ENCODE measurements at places on chromosomes 16 and 17.

GRCh38 chr17:41690497-41690896, 1.8 kb downstream of the EIF1 start:
- no peak for DNase-seq

DNA sequence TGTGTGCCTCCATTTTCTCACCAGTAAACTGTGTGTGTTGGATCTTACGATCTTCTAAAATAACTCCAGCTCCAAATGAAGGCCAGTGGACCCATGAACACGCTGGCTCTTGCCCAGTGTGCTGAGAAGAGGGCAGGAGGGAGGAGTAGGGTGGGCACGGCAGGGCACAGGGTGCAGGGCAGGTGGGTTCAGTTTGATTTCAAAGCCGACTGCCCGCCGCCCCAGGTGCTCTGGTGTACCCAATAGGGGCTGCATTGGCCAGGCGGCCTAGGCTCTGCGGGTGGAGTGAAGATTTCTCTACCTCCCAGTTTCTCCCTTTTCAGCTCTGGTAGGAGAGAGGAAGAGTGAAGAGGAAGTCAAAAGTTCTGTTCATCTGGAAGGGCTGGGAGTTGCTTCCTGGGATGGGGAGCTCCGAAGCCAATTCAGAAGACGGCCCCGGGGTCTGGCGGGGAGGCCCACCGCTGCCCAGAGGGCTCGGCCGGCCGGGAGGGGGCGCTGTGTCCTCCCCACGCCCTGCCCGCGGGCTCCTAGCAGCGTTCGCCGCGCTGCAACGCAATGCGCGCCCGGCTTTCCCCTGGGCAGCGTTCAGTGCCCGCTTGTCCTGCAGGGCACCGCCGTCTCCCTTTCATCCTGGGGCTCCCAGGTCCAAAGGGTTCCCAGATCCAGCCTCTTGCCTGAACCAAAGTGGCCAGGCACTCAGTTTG, 1.1 kb upstream of the CRHR1 start:
- peak; percentile 57 for DNase-seq

DNA sequence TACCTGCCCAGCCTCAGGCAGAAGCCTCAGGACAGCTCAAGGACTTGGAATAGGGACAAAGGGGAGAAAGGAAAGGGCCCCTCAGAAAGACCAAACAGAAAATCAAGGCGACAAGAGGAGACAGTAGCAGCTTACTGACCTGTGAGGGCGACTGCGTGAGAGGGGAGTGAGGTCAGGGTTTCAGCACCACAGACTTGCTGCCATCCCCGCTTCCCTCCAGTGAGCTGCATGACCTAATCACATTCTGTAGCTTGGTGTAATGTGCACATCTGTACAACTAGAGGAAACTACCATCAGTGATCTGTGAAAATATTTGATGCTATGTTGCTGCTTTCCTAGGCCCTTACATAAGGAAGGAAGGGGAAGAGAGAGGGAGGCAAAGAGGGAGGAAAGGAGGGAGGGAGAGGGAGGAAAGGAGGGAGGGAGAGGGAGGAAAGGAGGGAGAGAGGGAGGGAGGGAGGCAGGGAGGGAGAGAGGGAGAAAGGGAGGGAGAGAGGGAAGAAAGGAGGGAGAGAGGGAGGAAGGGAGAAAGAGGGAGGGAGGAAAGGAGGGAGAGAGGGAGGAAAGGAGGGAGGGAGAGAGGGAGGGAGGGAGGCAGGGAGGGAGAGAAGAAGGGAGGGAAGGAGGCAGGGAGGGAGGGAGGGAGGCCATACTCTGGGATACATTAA, 404.9 kb upstream of the CDH5 start:
- DNase-seq = no peak

DNA sequence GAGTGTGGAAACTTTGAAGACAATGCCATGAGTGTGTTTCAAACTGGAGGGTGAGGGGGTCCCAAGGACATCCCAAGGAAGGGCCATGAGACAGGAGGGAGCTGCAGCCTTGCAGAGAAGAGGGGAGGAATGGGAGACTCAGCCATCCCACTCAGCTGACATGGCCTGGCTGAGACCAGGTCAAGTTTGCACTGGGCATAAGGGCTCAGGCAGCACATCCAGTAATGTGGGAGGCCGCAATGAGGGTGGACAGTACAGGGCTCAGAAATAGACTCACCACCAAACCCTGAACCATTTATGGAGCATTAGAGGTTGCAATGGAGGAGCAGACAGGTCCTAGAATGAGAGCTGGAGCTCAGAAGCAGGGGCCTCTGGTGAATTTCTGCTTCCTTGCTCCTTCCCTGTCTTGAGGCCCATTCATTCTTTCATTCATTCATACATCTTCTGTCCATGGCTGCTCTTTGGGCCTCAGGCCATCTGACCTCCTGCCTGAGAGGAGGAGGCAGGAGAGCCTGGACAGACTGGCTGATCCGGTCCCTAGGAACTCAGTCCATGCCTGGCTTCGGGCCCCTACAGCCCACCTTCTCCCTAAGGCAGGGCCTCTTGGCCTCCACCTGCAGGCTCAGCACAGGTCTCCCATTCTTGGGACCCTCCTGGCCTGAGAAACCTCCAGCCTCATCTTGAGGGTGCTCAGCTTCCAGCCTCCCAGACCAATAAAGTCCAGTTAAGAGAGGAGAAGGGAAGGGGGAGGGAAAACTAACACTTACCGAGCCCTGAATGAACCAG, 70.5 kb upstream of the CDH5 start:
- DNase-seq = no peak

DNA sequence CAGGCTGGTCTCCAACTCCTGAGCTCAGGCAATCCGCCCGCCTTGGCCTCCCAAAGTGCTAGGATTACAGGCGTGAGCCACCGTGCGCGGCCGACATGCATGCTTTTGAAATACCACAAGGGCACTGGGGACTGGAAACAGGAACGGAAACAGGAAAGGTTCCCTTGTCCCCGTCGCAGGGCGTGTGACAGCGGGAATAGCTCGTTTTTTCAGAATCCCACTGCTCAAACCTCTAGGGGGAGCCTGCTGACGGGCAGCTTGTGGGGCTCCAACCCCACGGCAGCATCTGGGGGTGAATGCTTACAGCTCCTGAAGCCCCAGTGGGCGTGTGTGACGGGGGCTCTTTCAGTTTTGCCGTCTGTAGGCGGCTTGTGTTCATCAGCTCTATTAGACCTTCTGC, 18.8 kb upstream of the ASGR2 start:
- DNase-seq = peak; percentile 45

DNA sequence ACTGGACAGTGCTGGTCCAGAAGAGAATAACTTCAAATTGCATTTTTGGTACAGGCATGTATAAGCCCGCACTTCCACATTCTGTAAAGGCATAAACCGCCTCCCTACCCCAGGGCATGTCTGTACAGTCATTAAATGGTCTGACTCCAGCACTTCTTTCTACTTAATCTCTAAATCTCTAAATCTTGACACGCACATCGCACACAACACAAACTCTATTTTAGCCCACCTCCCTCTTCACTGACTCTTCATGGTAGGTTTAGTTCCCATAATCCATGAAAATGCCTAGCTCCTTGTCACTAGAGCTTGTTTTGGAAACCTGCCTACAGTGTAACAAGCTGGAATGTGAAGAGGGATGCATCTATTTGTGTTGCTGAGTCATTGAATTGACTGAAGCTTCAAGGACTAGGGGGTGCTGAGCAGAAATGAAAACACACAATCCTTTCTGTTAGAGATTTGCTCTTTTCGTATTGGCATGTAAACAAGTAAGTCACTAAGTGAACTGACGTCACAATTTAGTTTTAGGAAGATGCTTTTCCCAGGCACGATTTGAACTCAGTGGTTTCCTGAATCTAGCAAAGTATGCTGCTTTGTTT, 1.6 kb upstream of the DUSP14 start:
- DNase-seq = no peak

DNA sequence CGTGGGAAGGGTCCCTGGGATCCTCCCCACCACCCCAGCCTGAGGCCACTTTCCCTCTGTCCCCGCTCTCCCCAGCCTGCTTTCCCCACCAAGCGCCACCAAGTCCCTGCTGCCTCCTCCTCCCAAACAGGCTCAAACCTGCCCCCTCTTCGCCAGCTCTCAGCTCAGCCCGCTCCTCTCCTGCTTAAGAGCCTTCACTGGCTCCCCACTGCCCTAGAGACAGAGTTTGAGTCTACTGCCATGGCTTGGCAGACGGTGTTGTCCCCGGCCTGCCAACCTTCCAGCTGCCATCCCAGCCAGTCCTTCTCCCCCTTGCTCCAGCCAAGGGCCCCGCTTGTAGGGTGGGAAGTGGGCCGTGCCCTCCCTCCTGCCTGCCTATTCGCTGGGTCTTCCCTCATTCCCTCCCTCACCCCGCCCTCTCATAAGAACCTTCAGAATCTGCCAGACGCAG, 11.1 kb downstream of the IL4R start:
- no peak for DNase-seq

GRCh38 chr16:12535535-12536411, 267.9 kb downstream of the CPPED1 start:
- DNase-seq = peak; percentile 32

- DNase-seq = no peak
These were observed 4.7 kb downstream of the CIBAR2 start for GRCh38 chr16:85107532-85107931.

- no peak for DNase-seq
These were observed 29.3 kb downstream of the GLP2R start for GRCh38 chr17:9855036-9855435.

DNA sequence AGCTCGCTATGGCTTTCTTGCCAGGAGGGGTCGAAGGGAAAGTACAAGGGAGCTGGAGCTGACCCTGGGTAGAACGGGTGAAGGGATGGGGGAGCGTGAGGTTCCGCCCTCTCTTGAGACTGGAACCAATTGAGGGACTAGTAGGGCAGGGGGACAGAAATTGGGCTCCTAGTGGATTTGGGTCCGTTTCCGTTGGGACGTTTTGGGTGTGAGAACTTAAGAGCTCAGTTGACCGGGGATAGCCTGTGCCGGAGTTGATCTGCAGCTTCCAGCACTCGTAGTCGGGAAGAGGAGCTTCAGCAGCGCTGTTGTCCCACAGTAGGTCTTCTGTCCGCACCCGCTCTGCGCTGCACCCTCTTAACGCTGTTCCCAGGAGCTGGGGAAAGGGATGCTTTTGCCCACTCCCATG, 481 bp downstream of the CNTROB start:
- DNase-seq = no peak

- DNase-seq = peak; percentile 69
These were observed 7.5 kb downstream of the EIF1 start for GRCh38 chr17:41695954-41696757.

DNA sequence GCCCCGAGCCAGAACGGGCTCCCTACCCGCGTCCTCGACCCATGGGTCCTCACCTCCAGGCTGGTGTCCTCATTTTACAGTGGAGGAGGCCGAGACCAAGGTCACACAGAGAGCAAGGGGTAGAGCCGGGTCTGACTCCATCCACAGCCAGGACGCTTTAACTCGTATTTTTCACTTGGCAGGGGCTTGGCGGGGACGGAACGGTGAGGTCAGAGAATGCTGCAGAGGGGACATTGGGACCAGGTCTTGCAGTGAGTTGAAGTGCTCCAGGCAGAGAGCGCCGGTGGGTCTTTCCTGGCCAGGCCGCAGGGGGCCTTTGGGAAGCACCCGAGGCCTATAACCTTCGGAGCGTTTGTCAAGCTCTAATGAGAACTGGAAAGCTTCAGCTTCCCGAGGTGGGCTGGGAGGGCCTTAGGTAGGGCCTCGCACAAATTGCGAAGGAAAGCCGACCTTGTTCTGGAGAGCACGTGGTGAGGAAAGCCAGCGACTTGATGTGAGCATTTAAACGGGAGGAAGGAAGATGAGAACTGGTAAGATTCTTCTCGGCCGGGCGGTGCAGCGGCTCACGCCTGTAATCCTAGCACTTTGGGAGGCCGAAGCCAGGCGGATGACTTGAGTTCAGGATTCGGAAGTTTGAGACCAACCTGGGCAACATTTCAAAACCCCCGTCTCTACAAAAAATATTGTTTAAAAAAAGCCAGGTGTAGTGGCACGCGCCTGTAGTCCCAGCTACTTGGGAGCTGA, 908 bp upstream of the CLUH start:
- no peak for DNase-seq

DNA sequence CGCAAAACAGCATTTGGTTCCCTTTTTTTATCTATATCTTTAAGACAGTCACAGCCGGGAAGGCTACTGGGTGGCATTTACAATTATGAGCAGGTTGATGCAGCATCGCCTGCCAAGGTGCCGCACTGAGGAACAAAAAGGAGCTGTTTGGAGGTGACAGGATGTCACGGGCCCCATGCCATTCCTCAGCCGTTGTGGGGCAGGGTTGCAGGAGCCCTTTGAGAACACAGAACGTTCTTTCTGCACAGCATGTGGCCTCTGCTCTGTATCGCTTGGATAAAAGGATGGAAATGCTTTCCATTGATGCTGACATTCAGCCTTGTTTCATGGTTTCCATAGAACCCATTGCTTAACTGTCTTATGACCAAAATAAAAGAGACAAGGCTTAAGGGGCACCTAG, 141.9 kb upstream of the CDH5 start:
- no peak for DNase-seq

DNA sequence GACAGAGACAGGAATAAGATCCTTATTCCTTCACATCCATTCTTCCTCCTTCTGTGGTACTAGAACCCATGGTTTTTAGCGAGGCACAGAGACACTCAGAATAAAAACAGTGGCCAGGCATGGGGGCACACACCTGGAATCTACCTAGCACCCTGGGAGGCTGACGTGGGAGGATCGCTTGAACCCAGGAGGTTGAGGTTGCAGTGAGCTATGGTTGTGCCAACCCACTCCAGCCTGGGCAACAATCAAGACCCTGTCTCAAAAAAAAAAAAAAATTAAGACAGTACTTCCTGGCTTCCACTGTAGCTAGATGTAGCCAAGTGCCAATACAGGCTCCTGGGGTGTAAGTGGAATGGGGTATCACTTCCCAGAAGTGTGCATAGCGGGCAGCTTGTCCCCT, 7.4 kb upstream of the SPNS1 start:
- DNase-seq = no peak

DNA sequence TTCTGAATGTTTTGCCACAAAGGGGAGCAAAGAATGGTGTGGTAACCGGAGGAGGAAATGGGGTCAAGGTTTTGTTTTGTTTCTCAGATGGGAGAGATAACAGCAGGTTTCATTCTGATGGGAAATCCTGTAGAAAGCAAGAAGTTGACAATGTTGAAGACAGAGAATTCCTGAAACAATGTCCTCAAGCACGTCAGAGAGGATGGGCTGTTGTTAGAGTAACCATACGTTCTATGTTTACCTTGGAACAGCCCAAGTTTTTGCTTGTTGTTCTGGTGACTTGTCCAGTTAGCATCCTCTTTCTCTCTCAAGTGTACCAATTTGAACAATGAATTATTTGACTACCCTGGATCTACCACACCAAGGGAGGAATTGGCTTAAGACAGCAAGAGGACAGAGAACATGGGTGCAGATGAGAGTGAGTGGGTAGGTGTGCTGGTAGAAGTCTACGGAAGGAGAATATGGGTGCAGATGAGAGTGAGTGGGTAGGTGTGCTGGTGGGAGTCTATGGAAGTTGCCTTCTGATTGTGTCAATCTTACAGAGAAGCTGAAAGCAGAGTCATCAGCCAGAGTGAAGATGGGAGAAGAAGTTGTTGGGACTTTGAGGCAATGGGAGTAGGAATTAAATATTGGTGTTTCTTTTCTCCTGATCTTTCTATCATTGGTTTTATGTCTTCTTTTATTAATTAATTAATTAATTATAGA, 14.8 kb upstream of the NSRP1 start:
- DNase-seq = no peak
